Effector memory CD8-positive, alpha-beta T cell (primary cell): ENCODE measurements at places on chromosomes 5 and 9.

DNA sequence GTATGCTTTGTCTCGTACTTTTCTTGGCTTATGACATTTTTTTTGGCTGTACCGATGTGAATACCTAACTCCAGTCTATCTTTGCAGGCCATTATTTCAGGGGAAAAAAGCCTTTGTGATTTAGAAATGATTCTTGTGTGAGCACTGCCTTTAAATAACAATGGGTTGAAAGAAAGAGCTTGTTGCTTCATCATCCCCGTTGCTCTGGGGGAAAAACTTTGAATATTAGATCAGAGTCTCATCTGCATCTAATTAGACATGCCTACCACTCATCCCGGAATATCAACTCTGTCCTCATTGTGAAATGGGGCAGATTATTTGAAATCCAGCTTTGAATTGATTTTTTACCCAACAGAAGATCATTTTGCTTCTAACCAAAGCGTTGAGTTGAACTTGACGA is 13.5 kb downstream of the CXCL14 start:
- DNase-seq: no peak

DNA sequence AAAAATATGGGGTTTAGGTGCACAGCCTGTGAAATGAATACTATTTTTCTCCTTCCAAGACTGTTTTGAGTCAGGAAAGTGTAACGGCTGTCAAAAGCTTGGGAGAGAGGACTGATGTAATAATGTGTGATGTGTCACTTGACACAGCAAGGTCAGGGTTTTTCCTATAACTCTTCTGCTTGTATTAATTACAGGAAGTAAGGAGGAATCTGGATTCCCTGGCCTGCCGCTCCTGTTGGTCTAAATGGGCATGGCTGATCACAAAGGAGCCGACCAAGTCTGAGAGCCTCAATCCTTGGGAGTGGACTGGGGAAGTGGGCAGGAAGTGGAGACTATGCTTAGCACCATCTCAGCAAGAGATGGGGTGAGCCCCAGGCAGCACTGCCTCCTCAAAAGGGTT is 16.7 kb upstream of the SLC28A3 start:
- no peak for DNase-seq

DNA sequence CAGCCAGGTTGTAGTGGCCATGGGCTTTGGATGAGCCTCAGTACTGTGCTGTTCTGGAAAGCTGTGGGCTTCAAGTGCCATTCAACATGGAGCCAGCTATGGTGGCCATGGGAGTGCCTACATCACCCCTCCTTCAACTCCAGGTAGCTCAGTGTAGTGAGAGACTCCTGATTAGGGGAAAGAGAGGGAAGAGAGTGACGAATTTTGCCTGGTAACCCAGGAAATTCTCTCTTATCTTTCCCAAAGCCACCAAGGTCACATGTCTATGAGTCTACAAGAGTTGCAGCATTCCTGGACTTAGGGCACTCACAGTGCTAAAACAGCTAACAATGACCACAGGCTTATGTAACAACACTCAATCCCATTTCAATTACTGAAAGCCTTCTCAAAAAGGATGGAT is 81.7 kb upstream of the SPTLC1 start:
- no peak for DNase-seq

GRCh38 chr5:169695919-169696490 is 58.9 kb downstream of the DOCK2 start:
- DNase-seq: no peak

GRCh38 chr9:114386886-114387679 is 699 bp downstream of the AKNA start:
- DNase-seq: no peak

- DNase-seq: no peak
Observed at GRCh38 chr9:89097219-89097618, 81.4 kb downstream of the SHC3 start.

- DNase-seq: no peak
Observed at GRCh38 chr5:62594364-62594984, 15.9 kb downstream of the LRRC70 start.

DNA sequence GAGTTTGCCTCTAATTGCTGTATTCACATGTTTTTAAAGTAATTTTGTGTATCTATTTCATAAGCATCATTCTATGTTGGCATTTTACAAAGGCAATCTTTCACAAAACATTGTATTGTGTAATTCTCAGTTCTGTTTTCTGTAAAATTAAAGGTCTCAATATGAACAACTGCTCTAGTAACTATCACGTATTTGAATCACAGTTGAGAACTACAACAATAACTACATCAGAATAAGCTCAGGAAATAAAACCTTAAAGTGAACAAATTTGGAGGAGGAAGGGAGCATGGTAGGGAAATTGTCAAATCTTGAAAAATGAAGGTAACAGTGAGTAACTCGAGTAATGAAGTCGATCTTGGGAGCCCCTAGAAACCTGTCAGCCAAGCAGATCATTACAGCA is 22.5 kb upstream of the CAMK4 start:
- no peak for DNase-seq

- DNase-seq: no peak
Observed at GRCh38 chr5:7876867-7877266, 7.9 kb downstream of the MTRR start.

- DNase-seq: no peak
Observed at GRCh38 chr9:75438716-75439115, 350.4 kb downstream of the OSTF1 start.

DNA sequence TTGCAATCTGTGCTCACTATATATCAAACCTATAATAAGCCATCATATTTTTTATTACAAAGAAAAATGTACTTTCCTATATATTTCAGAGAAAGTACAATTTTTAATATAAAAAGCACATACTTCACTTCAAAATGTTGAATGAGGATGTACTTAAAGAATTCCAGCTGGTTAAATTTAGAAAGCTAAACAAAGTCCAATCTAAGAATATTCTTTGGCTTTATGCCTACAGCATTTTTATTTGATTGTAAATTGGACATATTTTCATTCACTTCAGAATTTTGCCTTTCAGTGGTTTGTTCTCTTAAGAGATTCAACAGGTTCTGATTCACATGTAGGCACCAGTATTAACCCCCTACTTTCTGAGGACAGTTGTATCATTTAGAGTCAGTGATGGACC is 533.8 kb downstream of the CAAP1 start:
- DNase-seq: no peak

GRCh38 chr5:177336603-177337494 is 14.6 kb downstream of the LMAN2 start:
- no peak for DNase-seq

DNA sequence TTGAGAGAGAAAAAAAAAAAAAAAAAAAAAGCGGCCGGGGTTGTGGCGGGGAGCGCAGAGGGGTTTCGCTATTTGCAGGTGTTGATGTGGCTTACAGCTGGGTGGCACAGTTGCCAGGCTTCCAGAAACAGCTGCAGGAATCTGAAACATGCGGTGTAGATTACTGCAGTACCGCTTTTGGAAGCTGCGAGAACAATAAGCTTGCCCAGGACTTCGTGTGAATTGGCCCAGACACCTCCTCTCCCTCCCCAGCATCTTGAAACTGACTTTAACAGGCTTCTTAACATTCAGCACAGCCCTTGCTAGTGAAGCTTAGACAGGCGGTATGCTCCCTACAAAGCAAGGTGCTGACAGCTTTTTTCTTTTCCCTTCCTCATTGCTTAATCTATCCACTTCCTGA is 104.0 kb downstream of the ATP10B start:
- no peak for DNase-seq

DNA sequence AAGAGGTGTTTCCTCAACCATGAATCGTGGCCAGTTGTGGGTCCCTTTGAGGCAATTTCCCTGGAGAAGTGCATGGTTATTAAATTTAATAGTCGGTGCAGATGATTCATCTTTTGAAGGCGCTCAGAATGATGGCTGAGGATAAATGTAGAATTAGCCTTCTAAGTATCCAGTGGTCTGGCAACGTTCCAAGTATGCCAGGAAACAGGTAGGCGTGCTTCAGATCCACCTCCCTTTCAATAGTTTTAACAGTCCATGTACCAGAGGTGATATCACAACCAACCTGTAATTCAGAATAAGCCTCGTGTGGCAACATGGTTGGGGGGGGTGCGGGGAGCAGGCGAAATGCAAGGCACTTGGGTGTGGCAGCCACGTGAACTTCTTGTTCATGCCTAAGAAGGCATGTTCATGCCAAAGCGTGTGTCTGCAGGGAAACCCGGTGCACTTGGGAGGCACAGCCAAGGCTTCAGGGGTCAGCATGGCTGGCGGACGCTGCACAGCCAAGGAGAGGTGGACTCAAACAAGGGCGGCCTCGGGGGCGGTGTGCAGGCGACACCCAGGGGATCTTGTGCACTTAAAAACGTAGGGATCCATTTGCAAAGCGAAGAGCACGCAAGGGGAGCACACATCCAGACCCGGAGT is 5.2 kb upstream of the NKD2 start:
- no peak for DNase-seq

DNA sequence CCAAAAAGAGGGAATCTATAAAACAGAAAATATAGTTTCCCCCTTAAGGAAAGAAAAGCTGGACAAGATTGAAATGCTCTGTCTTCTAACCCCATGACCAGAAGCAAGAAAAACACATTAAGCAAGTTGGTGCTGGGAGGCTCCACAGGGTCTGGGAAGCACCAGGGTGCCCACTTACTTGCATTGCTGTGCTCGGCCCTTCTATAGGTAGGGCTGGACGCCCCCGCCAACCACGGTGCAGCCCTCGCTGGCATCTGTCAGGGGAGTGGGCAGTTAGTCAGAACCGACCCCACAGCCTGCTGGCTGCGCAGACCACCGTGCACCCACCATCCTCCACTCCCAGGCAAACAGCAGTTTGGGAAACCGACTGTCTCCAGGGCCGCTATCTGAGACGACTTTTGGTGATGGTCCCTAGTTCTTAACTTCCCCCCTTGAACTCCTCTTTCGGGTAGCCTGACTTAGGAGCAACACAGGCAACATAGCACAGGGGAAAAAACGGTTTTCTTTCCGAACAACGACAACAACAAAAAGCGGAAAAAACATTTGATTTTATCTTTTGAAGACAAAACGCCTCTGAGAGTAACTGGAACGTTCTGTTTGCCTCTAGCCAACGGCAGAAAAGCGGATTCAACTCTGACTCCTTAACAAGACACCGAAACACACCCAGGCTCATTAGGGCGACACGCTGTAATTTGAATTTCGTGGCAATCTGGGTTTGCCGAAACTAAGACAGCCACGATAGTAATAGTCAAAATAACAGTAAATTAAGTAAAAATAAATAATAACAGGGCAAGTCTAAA is 3.9 kb downstream of the IRX2 start:
- DNase-seq: no peak

GRCh38 chr9:78663369-78663768 is 366.4 kb downstream of the PSAT1 start:
- no peak for DNase-seq

GRCh38 chr5:53109056-53109442 is 508 bp downstream of the MOCS2 start:
- no peak for DNase-seq

DNA sequence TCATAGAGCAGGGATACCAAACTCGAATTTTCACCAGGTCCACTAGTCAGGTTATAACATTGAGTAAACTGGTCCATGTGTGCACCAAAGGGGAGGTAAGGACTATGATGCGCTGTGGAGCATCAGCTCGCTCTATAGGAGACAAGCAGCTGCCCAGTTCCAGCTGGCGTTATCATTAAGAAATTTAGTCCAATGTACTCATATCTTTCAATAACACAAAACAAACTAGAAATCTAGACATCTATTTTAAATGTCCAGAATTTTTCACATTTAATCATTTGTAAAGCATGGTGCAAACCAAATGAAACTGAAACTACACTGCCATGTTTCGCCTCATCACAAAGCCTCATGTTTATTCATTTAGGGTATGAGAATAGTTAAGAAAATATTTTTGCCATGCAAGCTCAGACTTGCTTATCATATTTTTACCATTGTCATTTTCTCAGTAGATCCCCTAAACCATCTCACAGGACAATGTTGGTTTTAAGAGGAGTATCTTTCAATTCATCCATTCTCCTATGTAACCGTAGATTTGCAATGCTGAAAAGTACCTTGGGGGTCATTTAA is 50.9 kb downstream of the ZNF474 start:
- DNase-seq: no peak

DNA sequence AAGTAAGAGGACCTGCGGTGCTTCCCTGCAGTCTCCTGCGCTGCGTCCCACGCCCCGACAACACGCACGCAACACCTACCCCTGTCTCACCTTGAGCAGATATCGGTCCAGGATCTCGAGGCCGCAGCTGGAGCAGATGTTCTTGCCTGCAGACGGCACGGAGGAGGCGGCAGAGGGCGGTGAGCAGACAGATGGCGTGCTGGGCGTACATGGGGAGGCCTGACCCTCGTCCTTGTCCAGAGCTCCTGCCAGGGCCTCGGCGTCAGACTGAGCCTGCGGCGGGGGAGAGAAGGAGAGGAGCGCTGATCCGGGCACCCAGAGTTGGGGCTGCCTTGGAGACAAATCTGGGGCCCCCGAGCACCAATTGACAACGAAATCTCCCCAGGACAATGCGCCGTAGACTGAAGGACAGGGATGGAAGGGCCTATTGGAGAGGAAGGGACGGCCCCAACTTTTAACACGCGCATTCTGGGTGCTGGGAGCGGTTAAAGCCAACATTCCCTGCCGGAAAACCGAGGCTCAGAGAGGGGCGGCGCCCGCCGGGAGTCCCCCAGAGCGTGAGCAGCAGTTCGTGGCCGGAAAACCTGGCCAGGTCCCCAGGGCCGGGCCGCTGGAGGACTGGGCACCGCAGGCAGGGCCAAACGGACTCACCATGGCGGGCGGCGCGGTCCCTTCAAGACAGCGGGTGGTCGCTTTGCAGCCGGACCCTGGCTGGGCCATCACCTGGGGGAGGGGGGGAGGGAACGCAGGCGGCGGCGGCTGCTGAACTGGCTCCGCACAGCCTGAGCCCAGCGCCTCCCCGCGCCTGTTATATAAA is 1.8 kb downstream of the LHX6 start:
- DNase-seq: no peak

DNA sequence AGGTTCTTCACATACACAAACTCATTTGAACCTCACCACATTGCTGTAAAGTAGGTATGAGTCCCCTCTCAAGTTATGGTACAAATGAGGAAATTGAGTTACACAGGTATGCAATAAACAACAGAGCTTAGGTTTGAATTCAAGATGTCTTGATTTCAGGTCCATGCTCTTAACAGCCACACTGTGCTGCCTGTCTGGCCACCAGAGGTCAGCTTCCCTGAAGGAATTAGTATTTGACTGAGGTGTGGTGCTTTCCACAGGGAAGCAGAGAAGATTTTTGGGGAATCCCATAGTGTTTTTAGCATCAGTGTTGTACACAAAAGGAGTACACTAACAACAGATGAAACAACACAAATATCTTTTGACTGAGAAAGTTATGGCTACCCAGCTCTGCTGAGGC is 94.4 kb upstream of the ITGA1 start:
- peak; percentile 18 for DNase-seq

GRCh38 chr5:177512736-177513380 is 3.2 kb upstream of the DOK3 start:
- DNase-seq: no peak

GRCh38 chr9:110351009-110351467 is 13.4 kb upstream of the TXNDC8 start:
- DNase-seq: no peak

- no peak for DNase-seq
Observed at GRCh38 chr9:114025196-114025753, 52.8 kb downstream of the AMBP start.
